ENCODE measurements at places on chromosomes 1 and 21.

- no peak for DNase-seq
These were observed 203.4 kb upstream of the SPAG17 start for GRCh38 chr1:118388301-118388959.

DNA sequence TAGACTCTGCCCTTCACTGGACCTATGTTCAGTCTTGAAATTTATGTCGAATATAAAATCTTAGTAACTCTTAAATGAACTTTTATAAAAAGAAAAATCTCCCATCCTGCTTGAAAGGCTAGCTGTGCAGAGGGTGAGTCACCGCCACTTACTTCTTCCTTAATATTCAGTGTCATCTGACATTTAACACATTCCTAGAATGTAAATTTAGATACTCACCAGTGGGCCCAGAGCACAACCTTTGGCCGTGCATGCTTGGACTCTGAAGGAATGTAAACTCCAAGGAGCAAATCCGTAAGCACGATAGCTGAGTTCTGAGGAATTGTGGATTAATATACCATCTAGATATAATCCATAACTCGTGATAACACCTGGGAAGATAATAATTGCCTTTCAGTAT lies 403.3 kb downstream of the KCTD3 start:
- DNase-seq: no peak

GRCh38 chr1:31981972-31982371 lies 31.7 kb upstream of the KHDRBS1 start:
- DNase-seq: peak; percentile 58

DNA sequence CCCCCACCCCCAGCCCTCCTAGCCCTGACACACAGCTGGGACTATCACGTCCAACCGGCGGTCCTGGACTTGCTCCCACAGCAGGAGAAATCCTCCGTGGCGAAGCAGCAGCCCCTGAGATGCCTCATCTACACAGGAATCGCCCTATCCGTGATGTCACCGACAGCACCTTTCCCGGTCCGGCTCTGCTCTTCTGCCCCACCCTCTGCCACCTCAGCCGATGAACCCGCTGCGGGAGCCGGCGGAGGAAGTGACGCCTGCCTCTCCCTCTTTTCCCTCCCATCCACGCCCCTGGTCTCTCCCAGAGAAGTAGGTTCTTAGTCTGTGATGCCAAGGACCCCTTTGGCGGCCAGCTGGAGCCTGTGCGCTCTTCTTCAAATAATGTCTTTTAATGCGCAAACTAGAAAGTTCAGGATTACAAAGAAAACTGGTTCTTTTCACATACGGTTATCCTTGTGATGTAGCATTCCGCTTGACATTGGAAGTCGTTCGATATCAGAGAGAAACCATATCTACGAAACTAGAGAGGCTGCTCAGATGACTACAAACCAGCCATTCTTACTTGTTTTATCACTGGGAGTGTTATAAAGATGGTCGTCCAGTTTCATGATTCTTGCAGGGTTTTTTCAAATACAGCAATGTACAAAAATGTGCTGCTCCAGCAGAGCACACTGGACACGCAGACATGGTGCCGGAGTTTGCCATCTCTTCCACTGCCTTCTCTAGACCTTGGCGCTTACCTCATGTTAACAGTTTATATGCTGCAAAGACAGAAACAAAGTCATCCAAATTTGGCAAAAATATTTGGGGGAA lies 120.3 kb downstream of the PPIAL4G start:
- DNase-seq: peak; percentile 24

- DNase-seq: no peak
These were observed 9.0 kb downstream of the CRP start for GRCh38 chr1:159705251-159705903.

- no peak for DNase-seq
These were observed 27.6 kb downstream of the COQ8A start for GRCh38 chr1:226967665-226968064.

GRCh38 chr21:29487154-29487553 lies 188.4 kb downstream of the BACH1 start:
- DNase-seq: no peak

GRCh38 chr1:44681905-44682882 lies 7.7 kb downstream of the ARMH1 start:
- DNase-seq: no peak

DNA sequence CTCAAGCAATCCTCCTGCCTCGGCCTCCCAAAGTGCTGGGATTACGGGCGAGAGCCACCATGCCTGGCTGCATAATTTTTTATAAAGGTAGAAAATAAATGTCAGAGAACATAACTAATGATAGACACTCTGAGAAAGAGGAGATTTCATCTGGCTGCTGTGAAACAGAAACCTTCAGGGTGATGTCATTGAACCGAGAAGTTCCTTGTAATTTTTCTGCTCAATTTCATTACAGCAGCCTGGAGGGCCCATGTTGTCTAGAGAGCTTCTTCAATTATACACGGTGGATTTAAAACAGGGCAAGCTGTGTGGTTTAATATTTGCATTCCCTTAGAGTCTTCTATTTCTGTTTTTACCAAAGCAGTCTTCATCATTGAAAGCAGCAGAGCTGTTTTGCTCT lies 64.3 kb upstream of the MORC3 start:
- DNase-seq: no peak

DNA sequence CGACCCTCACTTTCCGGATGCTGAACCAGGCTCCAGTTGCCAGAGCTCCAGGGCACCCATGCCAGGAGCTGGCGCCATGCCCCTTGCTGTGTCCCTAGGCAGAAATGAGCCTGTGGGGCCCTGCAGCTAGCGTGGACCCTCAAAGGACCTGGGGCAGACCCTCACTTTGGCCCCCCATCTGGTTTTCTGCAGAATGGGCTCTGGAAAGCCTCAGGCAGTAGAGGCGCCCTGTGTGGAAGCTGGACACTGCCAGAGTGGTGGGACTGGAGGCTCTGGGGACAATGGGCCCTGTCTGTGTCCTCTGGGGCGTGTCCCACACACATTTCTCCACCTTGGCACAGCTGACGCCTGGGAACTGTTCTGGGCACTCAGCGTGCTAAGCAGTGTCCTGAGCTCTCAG lies 6.3 kb upstream of the AURKAIP1 start:
- no peak for DNase-seq

DNA sequence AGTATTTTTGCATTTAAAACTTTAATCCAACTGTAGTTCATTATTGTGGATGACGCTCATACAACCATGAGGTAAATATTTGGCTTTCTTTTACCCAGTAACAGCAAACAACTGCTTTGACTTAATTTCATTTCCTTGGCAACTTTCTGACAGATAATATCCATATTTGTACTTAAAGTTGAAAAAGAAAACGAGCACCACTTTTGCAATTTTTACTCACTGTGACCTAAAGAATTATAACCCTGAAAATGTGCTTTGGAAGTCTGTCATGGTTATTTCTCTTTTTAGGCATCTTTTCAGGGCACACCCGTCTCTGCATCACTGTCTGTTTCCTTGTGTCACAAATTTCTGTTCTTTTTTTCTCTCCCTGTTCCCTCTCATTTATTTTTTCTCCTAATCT lies 918 bp upstream of the CD2 start:
- DNase-seq: no peak

GRCh38 chr21:31176725-31177124 lies 138.4 kb upstream of the KRTAP19-8 start:
- no peak for DNase-seq

DNA sequence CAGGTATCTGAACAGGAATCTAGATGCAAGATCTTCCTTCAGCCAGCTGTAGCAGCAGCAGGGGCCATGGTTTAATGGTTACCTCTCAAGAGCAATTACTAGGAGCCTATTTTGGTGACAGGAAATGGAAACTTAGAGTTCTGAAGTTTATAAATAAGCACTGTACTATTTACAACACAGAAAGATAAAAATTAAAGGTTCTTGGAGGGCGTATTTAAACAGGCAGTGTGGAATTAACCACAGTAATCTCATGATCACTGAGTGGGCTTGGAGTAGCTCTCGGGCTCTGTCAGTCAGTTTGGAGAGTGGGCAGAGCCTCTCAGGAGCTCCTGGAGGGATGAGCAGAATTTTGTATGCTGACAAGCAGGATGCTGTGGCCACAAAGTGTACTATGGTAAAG lies 10.2 kb upstream of the FCRL5 start:
- DNase-seq: no peak

DNA sequence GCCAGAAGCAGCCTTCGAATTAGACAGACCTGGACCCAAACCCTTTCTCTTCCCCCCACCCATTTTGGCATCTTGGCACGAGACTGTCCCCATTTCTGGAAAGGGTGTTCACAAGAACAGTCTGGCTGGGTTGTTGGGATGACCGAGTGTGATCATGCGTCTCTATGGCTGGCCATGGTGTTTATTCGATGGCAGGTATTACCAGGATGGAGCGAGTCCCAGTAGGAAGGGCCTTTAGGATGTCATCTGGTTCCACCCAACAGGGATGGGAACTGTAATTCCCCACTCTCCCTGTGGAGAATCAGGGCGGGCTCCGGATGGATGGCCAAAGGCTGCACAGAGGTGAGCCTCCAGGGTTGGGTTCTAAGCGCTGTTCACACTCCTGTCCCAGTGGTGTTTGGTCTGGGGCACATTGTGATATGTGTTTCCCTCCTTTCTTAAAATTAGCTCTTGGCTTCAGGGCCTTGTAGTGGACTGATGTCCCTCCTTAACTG lies 33.4 kb upstream of the ATP5PO start:
- DNase-seq: no peak

DNA sequence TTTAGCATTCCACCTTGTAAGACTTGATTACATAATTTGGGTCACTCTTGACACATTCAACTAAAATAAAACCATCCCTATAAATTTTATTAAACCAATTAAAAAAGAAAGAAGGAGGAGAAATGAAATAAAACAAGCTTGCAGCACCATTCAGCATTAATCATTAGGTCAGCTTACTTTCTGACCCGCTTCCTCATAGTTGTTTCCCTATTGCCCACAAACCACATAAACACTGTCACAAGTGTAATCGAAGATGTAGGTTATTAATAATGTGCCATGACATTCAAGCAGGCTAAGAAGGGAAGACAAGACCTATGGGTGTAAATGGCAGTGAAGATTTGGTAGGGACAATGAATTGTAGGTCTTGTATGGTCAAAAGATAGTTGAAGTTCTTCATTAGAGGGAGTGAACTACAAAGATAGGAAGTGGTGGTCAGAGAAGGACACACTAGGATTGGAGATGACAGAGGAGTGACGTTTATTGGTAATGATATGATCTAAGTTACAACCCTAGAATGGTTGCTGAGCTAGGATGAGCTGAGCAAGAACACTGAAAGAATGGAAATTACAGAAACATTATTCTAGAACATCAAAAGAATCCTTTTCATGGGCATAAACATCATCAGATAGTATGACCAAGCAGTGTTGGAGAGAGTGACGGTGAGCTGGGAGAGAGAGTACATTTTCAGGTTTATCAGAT lies 231.5 kb downstream of the KCNT2 start:
- DNase-seq: no peak

GRCh38 chr1:22722901-22723550 lies 12.4 kb downstream of the EPHB2 start:
- no peak for DNase-seq

DNA sequence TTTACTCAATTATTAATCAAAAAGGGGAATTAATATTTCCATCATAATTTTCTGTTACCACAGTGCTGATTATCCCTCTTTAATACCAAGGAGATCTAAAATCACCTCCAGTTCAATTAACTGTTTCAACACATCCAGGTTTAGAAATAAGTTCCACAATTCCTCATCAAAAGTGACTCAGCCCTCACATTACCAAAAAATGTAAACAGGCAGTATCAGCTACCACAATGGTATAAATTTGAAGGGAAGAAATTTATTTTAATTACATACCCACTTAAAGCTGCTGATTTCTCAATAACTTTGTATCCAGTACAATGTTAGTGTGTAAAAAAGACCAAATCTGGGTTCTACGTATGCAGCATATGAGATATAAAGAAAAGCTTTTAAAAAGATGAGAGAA lies 51.9 kb downstream of the EIF4G3 start:
- no peak for DNase-seq

DNA sequence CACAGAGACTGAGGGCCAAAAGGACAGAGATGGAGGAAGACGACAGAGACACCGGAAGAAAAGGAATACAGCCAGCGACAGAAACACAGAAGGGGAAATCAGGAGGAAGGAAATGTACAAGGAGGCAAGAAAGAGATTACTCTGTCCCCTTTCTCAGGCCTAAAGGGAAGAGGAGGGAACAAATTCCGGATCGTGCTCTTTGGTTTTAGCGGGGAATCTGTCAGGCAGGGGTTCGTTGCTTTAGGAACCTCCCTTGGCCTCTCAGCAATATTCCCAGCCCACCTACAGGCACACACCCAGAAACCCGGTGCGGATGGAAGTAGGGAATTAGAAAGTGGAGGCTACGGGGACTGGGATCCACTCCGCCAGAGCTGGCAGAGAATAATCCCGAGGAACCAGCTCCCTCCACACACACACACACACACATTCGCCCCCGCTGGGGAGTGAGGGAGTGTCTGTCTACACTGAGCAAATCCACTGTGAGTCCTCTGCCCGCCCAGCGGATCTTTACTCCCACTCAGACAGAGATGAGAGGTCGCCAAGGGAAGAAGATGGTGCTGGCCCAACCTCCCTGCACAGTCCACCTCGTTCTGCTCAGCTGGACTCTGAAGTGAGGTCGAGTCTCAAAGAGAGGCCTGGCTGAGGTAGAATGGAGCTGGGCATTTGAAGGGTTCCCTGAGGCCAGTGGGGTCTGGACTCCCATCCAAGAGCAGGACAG lies 5.7 kb downstream of the TAL1 start:
- no peak for DNase-seq
